CD4-positive, alpha-beta T cell treated with Interleukin-1 beta for 1 hour (primary cell): ENCODE measurements at places on chromosomes 2 and 18.

- no peak for DNase-seq
Observed at GRCh38 chr2:181762000-181762399, 81.7 kb upstream of the NEUROD1 start.

DNA sequence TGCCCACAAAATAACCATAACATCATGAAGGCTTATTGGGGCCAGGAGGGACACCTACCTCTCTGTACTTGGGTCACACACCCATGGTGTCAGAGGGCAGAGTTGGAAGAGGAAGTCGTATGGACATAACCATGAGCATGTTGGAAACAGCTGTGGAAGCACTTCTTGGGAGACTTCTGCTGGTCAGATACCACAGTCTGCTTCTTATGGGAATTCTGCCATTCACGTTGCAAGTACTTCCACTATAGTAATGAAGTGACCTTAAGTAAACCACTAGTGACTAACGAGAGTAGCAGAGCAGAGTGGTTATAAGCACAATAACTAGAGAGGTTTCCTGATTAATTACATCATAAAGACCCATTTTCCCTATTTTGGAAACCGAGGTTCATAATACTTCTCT lies 61.1 kb upstream of the TFPI start:
- no peak for DNase-seq

DNA sequence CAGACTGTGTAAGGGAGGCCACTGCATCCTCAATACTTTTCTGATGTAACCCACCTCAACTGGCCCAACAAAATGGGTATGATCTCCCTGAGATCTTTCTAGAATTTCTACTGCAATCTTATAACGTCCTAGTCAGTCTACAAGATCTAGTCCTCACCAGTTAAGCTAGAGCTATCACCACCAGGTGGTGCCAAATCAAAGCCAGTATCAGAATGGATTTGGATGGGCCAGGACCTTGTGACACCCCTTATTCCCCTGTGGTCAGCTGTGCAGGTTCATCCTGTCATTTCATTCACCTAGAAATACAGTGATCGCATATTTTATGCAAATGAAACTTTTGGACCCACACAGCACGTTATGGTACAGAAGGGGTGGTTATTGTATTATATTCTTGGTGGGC lies 90.3 kb downstream of the OLA1 start:
- DNase-seq: peak; percentile 9

DNA sequence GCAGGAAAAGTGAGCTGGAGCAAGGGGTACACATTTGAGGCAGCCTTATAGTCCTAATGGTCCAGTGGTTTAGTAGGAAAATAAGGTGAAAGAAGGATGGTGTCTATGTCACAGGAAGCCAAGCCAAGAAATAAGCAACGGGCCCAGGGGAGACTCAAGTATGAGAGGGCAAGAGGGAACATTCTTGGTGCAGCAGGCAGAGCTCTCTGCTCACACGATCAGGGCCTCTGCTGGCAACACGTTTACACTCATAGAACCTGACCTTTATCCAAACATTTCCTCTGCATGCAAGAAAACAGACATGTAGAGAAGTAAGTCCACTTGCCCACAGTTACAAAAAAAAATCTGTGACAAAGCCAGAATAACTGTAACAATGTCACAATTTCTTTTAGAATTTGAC lies 32.6 kb upstream of the LRRC30 start:
- DNase-seq: no peak

DNA sequence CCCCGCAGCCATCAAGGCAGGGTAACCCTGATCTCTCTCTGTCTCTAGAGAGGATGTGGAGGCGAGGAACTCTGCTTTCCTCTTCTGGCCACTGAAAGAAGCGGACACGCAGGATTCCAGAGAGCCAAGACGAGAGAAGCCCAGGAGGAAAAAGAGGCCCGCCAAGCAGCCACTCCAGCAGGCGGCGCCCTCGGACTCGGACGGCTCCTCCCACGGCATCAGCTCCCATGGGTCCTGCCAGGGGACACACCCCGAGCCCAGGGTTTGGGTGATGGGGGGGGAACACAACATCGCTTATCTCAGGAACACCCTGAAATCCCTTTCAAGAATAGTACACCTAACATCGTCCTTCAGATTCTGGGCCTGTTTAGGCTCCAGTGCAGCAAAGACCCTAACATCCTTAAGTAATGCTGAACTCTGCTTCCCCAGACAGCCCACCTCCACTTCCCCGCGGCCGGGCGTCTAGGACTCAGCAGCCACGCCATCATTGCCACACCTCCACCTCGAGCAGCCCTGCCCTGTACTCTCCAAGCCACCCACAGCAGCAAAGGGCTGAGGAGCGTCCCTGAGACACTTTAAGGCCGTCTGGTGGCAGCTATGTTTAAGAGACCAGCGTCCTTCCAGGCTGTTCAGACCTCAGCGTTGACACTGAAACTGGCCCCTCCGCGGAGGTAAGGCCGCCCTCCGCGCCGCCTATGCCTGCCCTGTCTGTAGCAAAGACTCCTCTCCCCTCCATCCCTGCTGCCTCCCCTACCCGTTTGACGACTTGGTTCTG lies 34.3 kb upstream of the CNGA3 start:
- DNase-seq: no peak

GRCh38 chr2:101124643-101125366 lies 26.4 kb downstream of the TBC1D8 start:
- no peak for DNase-seq

DNA sequence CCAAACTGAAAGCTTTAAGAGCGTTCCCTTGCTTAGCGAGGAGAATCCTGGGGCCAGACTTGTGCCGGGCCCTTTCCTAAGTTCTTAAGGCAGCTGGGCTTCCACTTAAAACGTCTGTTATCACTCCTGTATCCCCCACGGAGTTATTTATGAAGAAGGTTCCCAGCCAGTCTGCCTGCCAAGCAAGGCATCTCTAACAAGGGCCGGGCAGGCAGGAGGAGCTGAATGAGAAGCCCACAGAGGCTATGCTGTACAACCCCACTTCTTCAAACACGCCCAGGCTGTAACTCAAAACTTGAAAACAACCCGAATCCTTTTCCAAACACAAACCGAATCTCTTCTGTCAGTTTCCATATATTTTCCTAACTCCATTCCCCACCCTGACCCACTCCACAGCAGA lies 39.0 kb upstream of the ZFP36L2 start:
- no peak for DNase-seq

- no peak for DNase-seq
Observed at GRCh38 chr2:46811379-46812310, 104.0 kb downstream of the MCFD2 start.

DNA sequence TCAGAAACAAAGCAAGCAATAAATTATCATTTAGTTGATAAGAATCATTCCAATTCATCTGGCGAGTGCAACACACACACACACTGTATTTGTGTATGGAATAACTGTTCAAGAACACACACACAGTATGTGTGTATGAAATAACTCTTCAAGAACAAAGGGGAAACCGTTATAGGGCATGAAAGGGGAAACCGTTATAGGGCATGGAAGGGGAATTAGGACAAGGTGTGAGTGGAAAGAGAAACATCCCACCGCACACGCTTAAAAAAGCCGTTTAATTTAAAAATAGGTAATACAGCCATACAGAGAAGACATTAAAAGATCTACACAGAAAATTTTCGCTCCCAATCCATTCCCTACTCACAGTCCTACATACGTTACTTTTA lies 607 bp upstream of the TSN start:
- no peak for DNase-seq

- DNase-seq: no peak
Observed at GRCh38 chr2:217826520-217826919, 176.3 kb downstream of the TNS1 start.

DNA sequence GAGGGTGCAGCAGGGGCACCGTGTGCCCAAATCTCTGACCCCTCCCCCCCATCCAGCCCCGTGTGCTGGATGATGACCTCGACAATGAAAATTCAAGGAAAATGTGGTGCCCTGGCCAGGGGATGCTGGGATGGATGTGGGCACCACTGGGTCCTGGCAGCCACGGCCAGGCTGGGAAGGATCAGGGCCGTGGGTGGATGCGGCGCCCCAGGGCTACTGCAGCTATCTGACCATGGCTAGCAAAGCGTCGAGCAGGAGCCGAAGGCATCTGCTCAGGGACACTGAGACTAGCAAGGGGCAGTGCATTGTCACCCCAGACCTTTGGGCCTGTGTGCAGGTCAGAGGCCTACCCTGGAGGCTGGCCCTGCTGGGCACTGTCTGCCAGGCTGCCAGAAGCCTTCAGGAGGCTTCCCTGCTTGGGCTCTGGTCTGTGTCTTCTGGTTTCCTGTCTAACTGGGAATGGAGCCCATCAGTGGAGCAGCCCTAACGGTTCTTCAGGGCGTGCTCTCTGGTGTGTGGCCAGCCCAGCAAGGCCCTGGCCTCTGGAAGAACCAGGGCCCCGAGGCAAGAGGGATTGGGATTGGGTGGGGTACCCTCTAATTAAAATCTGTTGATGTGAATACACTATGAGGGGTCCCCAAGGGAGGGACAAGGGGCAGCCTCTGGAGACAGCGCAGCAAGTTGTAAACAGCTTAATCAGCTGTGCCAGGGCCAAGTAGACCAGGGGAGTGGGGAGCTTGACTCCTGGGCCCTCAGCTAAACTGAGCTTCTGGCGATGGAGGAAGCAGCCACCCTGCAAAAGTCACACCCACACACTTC lies 98.0 kb downstream of the STPG4 start:
- no peak for DNase-seq

DNA sequence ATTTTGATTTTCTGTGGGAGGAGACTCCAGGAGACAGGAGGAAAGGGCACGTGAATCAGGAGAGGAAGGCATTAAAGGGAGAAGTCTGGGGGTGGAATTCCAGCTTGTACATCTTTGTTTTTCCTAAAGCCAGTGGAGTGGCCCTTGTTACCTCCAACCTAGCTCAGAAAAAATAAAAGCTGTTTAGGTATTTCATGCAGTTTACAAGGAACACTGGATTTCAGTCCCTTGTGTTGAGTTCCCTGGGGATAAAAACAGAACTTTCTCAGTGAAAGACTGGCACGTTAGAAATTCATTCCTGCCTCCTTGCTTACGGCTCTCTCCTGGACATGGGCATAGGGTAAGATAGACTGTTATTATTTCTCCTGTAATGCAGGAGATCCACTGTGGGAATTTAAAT lies 170.2 kb downstream of the ZEB2 start:
- no peak for DNase-seq

DNA sequence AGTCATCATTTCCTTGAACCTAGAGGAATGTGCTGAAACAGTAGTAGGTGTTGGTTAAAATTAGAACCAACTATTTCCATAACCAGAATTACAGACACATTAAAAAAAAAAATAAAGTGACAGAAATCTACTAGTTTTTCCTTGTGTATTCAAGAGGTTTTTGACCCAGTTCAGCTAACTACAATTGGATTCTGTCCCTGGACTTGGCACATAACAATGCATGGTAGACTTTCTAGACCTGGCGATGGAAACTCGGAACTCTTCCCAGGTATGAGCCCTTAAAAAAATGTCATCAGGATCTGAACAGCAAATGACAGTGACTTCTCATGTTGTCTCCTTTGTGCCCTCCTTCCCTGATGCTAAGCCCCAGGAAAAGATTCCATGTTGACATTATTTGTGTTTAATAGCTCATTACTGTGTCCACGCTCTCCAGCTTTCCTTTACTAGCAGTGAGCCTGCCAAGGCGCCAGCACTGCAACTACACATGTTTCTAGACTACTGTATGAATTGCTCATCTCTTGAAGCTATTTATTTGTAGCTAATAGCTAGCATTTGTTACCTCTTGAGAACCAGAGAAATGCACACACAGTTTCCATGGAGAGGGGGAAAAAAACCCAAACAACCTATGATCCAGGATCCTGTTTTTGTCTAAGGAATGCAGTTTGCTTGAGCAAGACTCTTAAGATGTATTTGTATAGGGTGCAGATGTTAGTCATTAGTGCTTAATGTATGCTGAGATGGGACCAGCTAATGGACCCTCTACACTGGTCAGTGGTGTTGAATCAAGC lies 148.5 kb downstream of the FMNL2 start:
- DNase-seq: no peak

- no peak for DNase-seq
Observed at GRCh38 chr2:233816771-233817170, 37.6 kb downstream of the HJURP start.

DNA sequence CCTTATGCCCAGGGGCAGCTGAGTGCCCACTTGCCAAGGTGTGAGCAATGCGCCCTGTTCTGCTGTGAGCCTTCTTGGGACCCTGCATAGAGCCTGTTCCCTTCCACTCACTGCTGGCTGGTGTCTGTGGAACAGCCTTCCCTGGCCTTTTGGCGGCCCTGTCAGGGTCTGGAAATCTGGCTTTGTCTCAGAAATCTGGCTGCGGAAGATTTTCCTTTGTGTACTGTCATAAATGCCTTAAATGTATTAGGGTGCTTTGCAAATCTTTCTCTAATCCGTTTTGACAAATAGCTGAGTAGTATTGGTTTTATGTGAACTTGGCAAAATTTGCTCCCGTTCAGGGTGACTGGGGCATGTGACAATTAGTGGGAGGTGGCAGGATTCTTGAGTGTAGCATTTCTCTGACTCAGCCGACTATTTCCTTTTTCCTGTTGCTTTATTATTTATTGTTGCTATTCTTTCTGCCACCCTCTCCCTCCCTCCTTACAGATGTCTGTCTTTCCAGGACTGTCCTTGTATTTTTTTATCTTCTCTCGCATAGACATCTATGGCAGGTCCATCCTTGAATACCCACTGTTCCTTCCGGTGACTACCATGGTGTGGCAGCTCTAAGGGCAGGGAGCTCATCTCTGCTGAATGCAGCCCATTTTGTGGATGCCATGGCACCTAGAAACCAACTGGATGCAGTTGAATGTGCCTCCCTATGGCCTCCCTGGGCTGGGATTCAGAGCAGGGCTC lies 41.8 kb downstream of the LDLRAD4 start:
- no peak for DNase-seq

DNA sequence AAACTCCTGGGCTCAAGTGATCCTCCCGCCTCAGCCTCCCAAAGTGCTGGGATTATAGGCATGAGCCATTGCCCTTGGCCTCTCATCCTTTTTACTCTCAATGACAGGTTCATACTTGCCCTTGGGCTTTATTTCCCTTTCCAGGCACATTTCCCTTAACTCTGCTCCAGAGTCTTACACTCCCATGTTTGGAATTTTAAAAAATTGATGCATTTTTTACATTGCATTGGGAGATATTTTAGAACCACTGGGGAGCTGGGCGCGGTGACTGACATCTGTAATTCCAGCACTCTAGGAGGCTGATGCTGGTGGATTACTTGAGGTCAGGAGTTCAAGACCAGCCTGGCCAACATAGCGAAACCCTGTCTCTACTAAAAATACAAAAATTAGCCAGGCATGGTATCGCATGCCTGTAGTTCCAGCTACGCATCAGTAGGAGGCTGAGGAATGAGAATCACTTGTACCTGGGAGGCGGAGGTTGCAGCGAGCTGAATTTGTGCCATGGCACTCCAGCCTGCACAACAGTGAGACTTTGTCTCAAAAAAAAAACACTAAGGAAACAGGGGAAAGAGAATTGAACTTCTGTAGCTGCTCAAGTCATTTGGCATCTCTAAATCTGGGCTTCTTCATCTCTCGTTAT lies 18.2 kb downstream of the TGIF1 start:
- DNase-seq: no peak

GRCh38 chr2:75108937-75109482 lies 90.3 kb downstream of the TACR1 start:
- no peak for DNase-seq

GRCh38 chr2:170974304-170974993 lies 45.4 kb downstream of the GORASP2 start:
- DNase-seq: no peak
